Fibroblast of lung (primary cell): ENCODE measurements at places on chromosomes 5 and 9. TPM values are rescaled to one million over a fixed set of nuclear protein-coding genes. Genes with fewer than 3 reads are reported as not detected.

DNA sequence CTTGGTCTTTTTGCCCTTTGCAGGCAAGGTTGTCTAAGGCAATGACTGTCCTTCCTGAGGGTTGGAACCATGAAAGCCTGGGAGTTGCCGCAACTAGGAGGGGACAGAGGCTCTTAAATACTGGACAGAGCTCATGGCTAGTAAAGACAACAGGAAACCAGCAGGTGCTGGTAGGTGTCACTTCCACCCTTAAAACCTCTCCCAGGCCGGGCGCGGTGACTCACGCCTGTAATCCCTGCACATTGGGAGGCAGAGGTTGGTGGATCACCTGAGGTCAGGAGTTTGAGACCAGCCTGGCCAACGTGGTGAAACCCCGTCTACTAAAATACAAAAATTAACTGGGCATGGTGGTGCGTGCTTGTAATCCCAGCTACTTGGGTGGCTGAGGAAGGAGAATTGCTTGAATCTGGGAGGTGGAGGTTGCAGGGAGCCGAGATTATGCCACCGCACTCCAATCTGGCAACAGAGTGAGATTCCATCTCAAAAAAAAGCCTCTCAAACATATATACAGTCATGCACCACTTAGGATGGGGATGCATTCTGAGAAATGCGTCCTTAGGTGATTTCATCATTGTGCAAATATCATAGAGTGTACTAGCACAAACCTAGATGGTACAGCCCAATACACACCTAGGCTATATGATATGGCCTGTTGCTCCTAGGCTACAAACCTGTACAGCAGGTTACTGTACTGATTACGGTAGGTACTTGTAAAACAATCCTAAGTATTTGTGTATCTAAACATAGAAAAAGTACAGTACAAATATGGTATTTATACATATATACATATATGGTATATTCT, 102.7 kb downstream of the HSPA4 start:
- H3K36me3 ChIP-seq, result no peaks in the 10 kb centered on the region
- no peaks in the 10 kb centered on the region for H3K27me3 ChIP-seq
- H3K4me1 ChIP-seq, result no peaks in the 10 kb centered on the region
- DNase-seq, result no peak
- H3K4me3 ChIP-seq, result no peak overlapping the region

- H3K4me3 ChIP-seq, result no peak overlapping the region
- no peaks in the 10 kb centered on the region for H3K27me3 ChIP-seq
- H3K36me3 ChIP-seq, result no peaks in the 10 kb centered on the region
- no peaks in the 10 kb centered on the region for H3K4me1 ChIP-seq
- no peak for DNase-seq
Measured at GRCh38 chr9:20256284-20256948, 365.9 kb downstream of the MLLT3 start.

DNA sequence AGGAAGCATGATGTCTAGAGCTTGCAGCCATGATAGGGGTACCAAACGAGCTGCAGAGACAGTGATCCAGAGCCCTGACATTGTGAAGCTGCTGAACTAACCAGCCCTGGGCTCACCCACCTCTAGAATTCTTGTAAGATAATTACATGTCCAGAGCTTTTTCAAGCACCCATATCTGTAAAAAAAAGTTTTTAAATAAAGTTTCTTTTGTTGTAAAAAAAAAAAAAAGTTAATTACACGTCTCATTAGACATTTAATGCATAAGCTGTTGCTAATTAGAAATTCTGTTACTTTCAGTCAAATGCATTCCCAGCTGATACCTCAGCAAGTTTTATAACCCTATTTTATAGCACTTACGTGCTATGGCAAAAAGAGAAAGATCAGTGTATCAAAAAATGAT, 65.6 kb downstream of the C9orf85 start:
- H3K4me1 ChIP-seq, result no peaks in the 10 kb centered on the region
- H3K27me3 ChIP-seq, result no peaks in the 10 kb centered on the region
- H3K27ac ChIP-seq, result no peak overlapping the region
- DNase-seq, result no peak
- H3K4me3 ChIP-seq, result no peak overlapping the region

The BARHL1 gene
- not detected in 2 replicates for polyA plus RNA-seq

The STING1 gene
- polyA plus RNA-seq, result 70.9 and 78.4 TPM in 2 replicates

DNA sequence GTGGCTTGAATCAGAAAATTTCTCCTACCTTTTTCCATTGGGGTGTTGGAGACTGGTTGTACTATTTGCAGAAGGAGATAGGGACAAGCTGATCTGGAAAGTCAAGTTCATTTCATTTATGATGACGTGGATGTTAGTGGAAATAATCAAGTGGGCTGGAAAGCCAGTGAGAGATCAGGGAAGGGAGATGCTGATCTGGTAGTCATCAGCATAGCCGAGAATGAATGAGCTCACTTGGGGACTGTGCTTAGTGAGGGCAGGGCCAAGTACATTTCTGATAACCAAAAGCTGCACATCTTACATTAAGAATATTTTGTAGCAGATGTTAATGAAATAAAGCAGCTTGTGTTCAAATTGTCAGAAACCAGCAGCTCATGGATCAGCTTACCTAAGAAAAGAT, 12.1 kb downstream of the MAN2A1 start:
- no peaks in the 10 kb centered on the region for H3K4me1 ChIP-seq
- DNase-seq, result no peak
- no peaks in the 10 kb centered on the region for H3K36me3 ChIP-seq
- no peaks in the 10 kb centered on the region for H3K27me3 ChIP-seq

The TIGD6 gene
- 5.7 and 6.9 TPM in 2 replicates for polyA plus RNA-seq

The EGFLAM gene
- polyA plus RNA-seq, result 2.5 and 20.0 TPM in 2 replicates

The FBP1 gene
- not detected in 2 replicates for polyA plus RNA-seq

GRCh38 chr9:110750272-110750671, 81.7 kb downstream of the MUSK start:
- no peak for DNase-seq
- H3K4me1 ChIP-seq, result peaks cover 35% of the 10 kb centered on the region
- H3K36me3 ChIP-seq, result no peaks in the 10 kb centered on the region
- H3K4me3 ChIP-seq, result no peak overlapping the region
- no peak overlapping the region for H3K27ac ChIP-seq

The C5orf52 gene
- polyA plus RNA-seq, result not detected in 2 replicates
